Activated T-cell treated with anti-CD3 and anti-CD28 coated beads for 48 hours (primary cell): ENCODE measurements at places on chromosomes 11 and 22.

DNA sequence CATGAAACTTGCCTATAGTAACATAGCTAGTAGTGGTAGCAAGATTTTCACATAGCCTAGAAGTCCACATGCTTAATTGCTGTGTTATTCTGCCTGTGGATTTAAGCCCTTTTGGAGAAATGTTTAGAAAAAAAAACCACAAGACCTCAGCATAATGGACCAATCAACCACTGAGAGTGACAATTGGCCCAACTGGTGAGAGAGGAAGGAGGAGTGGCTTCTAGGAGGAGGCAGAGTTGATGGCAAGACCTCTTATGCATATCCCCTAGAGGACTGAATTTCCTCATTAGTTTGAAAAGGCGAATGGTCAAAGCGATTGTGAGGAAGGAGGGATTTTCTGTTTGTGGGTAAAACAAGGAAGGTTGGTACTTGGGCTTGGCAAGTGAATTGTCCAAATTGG lies 30.6 kb downstream of the NNMT start:
- DNase-seq = no peak

- no peak for DNase-seq
Measured at GRCh38 chr11:48066881-48067800, 86.8 kb downstream of the PTPRJ start.

GRCh38 chr11:114291381-114291780 lies 4.8 kb upstream of the NNMT start:
- DNase-seq = no peak

GRCh38 chr11:35272391-35272902 lies 133.5 kb downstream of the CD44 start:
- peak; percentile 34 for DNase-seq

DNA sequence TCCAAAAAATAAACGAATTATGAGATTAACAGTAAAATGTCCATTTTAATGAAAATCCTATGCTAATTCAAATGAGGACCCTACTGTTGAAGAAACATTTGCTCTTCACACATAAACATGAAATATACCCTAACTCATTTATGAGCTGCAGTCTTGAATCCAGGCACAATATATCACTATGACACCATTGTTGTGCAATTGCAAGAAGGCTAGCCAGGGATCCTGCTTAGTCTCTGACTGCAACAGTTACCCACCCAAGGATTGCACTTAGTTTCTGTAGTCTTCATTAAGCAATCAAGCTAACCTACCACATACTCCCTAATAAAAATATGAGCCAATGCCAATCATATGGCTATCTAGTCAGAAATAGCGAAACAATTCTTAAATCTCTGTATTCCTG lies 981.0 kb upstream of the FAT3 start:
- DNase-seq = no peak

- no peak for DNase-seq
Measured at GRCh38 chr11:64451856-64452255, 92.9 kb downstream of the RPS6KA4 start.

DNA sequence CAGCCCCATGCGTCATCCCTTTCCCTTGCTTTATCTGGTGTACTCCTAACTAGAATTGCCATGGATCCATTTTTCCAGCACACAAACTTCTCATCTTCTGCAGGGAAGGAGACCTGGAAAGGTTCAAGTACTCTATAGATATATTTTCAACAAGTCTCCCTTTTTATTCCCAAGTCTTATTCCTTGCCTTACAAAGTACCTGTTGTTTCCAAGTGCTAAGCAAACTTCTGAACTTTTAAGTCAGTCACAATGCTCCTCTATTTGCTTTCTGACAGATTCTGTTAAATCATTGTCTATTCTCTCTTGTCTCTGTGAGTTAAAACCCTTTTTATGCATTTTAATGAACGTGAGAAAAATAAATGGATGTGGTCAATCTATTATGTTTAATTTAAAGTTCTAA lies 20.4 kb downstream of the CCDC73 start:
- DNase-seq = no peak

GRCh38 chr11:119336744-119337469 lies 2.6 kb downstream of the RNF26 start:
- DNase-seq = no peak

- no peak for DNase-seq
Measured at GRCh38 chr22:47110817-47111443, 348.5 kb downstream of the TBC1D22A start.

GRCh38 chr11:99535819-99536218 lies 515.1 kb downstream of the CNTN5 start:
- DNase-seq = no peak
